Left forelimb (tissue), 1 donor: ENCODE measurements at places on chromosomes 7 and 10.

DNA sequence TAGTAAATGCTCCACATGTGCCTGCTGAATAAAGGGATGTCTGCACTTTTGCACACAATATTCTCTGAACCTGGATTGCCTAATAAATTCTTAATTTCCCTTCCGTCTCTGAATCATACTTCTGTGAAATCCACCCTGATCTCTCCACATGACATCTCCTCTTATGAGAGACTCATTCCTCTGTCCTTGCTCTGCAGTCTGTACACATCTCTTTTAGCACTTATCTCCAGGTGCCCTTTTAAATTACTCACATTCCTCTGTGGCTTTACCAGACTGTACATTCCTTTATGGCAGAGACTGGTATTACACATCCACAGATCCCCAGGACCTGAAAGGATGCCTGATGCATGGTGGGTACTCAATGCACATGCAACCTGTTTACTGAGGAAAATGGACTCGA, 527.6 kb downstream of the PHTF2 start:
- no peak for DNase-seq

GRCh38 chr10:48882881-48883280, 56.8 kb downstream of the LRRC18 start:
- no peak for DNase-seq

DNA sequence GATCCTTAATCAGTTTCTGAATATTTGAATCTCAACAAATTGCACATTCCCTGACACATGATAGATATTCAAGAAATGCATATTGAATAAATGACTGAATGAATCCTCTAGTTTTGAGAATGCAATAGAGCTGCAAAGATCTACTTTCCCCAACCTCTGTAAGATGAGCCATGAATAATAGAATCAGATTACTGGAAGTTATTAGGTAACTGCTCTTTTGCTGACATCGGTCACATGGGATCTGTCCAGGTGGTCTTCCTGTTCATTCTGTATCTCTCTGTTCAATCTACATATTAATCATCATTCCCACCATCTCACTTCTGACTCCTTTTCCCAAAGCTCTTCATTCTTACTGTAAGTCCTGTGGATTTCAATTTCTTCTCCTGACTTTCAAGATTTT, 638.7 kb downstream of the SORCS1 start:
- no peak for DNase-seq

DNA sequence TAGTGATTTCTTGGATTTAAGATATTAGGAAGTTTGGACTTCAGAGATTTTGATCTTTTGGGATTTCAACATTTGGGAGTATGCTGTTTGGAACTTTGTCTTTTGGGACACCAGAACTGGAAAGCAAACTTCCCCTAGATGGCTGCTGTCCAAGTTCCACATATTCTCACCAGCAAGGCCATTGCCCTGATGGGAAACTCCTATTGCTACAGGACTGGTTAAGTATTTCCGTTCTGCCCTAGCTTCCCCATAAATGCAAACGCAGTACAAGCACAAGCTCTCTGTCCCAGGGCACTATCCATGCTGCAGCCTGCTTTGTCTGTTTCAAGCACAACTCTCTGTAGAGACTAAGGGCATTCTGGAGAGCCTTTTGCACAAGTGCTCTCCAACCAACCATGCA, 79.3 kb upstream of the SLC25A13 start:
- no peak for DNase-seq

GRCh38 chr7:118110178-118110925, 73.6 kb upstream of the LSM8 start:
- DNase-seq = no peak

DNA sequence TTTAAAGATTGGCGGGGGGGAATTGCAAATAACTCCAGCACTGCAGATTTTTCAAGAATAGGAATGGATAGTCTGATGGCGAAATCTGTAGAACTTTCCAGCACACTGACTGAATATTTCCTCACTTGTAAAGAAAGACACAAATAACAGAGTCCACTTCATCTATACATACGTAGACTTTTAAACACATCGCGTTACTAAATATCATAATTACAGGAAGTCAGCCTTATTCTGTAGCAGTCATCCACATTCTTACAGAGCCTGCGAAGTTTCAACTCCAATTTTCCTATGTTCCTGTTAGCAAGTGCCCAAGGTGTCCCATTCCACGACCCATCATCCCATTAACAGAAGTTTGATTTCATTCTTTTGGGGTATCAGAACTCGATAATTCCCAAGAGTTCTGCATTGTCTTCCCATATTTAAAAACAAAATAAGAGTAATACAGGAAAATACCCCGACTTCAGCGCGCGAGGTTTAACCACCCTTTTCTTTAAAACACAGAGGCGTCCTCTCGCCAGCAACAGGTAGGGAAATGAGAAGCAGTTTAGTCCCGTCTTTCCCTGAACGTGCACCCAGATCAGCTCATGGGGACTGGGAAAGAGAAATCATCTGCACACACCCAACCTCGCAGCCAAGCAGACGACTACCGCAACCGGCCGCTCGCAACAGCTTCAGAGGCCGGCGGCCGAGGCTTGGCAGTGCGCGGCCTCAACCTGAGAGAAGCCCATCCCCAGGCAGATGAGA, 880 bp downstream of the HERC4 start:
- no peak for DNase-seq

- no peak for DNase-seq
Observed at GRCh38 chr7:50196719-50197118, 103.7 kb upstream of the ZPBP start.

GRCh38 chr10:31134311-31134952, 102.8 kb upstream of the ZNF438 start:
- DNase-seq = no peak

- DNase-seq = no peak
Observed at GRCh38 chr10:86693721-86694369, 25.5 kb downstream of the LDB3 start.
